Liver (tissue), 10 donors: ENCODE measurements at places on chromosomes 1 and 21. TPM values are rescaled to one million over a fixed set of nuclear protein-coding genes. Genes with fewer than 3 reads are reported as not detected.
A peak's percentile ranks its signal among the peaks of the same experiment; 100 is the strongest.

DNA sequence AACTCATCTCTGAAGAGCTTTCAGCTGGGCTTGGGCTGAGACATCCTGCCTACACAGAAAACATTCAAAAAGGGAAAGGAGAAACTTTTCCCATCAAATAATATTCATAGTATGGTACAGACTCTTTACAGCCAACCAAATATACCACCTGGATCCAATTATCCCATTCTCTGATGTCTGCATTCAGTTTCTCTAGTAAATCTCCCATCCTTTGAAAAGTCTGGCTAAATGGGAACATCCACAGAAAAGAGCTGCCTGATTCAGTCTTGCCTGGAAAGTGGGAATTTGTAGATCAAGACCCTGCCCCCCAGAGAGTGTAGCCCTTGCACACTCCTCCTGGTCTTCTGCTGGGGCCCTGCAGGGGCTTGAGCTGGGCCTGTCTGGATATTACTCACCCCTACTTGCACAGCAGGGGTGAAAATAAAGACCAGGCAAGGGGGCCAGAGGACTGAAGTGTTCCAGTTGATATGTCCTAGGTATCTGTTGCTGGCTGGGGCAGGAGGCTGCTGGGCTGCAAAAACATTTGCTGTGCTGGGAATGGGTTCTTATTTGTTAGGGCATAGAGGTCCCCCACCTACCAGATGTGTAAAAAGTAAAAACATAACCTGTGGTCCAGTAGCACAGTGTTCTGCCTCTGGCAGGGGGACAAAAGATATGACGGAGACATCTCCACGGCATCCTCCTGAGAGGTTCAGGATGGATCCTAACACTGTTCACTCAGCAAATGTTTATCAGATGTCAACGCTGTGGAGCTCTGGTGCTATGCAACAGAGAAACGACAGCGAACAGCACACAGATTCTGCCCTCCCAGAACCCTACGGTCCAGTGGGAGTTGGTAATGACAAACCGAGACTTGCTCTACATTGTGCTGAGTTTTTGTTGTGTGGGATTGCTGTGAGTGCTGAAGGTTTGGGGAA lies 140.3 kb downstream of the PLXNA2 start:
- H3K36me3 ChIP-seq, result no peaks in the 10 kb centered on the region
- no peak for DNase-seq
- H3K4me1 ChIP-seq, result peaks cover 13% of the 10 kb centered on the region

DNA sequence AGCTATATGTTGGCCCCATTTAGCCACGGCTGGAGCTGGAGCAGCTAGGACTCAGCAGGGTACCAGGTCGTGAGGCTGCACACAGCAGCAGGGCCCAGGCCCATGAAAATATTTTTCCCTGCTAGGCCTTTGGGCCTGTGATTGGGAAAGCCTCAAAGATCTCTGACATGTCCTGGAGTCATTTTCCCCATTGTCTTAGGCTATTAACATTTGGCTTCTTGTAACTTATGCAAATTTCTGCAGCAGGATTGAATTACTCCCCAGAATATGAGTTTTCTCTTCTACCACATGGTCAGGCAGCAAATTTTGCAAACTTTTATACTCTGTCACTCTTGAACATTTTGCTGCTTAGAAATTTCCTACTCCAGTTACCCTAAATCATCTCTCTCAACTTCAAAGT lies 11.2 kb downstream of the CFHR2 start:
- DNase-seq, result no peak
- no peak overlapping the region for H3K27ac ChIP-seq
- H3K27me3 ChIP-seq, result no peaks in the 10 kb centered on the region

- H3K27ac ChIP-seq, result no peak overlapping the region
- H3K27me3 ChIP-seq, result no peaks in the 10 kb centered on the region
These were observed 5.3 kb upstream of the PRPF38B start for GRCh38 chr1:108686614-108687313.

DNA sequence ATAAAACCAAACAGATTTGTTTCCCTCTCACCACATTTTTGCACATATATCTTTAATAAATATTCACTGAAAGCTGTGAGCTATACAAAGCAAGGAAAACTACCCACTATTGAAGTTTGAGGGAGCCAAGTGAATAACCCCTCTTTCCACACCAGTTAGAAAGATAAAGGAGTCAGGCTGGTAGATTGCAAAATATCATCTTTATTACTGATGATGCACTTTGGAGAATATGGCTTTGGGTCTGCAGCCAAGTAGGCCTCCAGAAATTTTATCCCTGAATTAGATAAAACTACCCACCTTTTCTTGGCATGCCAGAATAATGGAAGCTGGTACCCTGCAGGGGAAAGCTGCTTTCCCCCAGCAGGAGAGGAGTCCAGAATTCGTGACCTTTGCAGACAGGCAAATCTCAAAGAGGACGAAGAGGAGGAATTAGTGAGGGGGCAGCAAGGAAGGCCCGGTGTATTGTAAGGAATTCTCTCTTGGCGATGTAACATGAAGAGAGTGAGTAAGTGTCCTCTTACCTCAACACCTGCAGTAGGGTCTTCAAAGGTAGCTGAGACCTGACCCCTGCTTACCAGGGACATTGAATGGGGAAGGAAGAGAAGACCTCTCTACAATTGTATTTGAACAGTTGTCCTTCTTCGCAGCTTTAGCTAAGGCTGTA lies 84.7 kb downstream of the LRRC8D start:
- H3K4me3 ChIP-seq, result no peak overlapping the region
- H3K27me3 ChIP-seq, result no peaks in the 10 kb centered on the region
- H3K36me3 ChIP-seq, result no peaks in the 10 kb centered on the region
- H3K4me1 ChIP-seq, result peaks cover 20% of the 10 kb centered on the region

The FCRL2 gene
- total RNA-seq, result 0.08 TPM

DNA sequence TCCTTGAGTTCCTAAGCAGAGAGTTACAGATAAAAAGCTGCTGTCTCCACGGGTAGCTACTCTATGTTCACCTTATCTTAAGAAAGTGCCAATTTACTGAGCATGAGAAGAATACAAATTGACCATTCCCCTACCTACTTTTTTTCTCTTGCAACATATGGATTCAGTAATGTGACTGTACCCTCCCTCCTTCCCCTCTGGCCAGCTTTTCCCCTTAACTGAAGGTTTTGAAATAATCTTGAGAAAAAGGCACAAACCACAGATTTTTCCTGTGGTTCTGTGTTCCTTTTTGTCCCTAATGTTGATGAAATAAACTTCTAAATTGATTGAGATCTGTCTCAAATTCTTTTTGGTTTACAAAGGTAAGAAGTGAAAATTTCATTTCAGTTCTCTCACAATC lies 2.6 kb upstream of the CD2 start:
- no peak overlapping the region for H3K4me3 ChIP-seq
- no peak overlapping the region for H3K27ac ChIP-seq
- H3K36me3 ChIP-seq, result no peaks in the 10 kb centered on the region
- no peaks in the 10 kb centered on the region for H3K4me1 ChIP-seq
- DNase-seq, result no peak

The POTED gene
- not detected for total RNA-seq

GRCh38 chr1:169457443-169457842 lies 28.3 kb downstream of the SLC19A2 start:
- no peak for DNase-seq
- no peaks in the 10 kb centered on the region for H3K36me3 ChIP-seq
- H3K27ac ChIP-seq, result no peak overlapping the region
- H3K4me1 ChIP-seq, result no peaks in the 10 kb centered on the region

GRCh38 chr1:154170547-154171222 lies 15.8 kb upstream of the NUP210L start:
- no peak overlapping the region for H3K4me3 ChIP-seq
- peaks cover 71% of the 10 kb centered on the region for H3K36me3 ChIP-seq
- DNase-seq, result no peak
- H3K4me1 ChIP-seq, result no peaks in the 10 kb centered on the region
- H3K27ac ChIP-seq, result no peak overlapping the region
- no peaks in the 10 kb centered on the region for H3K27me3 ChIP-seq

The TMEM81 gene
- 2.8 TPM for total RNA-seq

GRCh38 chr1:217495249-217495648 lies 135.6 kb downstream of the GPATCH2 start:
- no peaks in the 10 kb centered on the region for H3K36me3 ChIP-seq
- no peaks in the 10 kb centered on the region for H3K4me1 ChIP-seq
- no peak overlapping the region for H3K27ac ChIP-seq
- no peak overlapping the region for H3K4me3 ChIP-seq
- no peak for DNase-seq

DNA sequence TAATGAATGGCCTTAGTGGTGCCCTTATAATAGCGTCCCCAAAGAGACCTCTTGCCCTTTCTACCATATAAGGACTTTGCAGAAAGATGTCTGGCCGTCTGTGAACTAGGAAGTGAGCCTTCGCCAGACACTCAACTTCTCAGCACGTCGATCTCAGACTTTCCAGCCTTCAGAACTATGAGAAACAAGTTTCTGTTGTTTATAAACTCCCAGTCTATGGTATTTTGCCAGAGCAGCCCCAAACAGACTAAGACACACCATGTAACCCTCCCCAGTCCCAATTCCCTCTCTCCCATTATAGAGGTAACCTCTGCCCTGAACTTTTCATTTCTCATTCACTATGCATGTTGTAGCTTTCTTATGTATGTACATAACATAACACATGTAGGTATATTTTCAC lies 55.7 kb downstream of the NID1 start:
- H3K4me1 ChIP-seq, result peaks cover 3% of the 10 kb centered on the region
- H3K27me3 ChIP-seq, result no peaks in the 10 kb centered on the region
- no peak for DNase-seq
- peaks cover 16% of the 10 kb centered on the region for H3K36me3 ChIP-seq

GRCh38 chr1:209873067-209873799 lies 45.5 kb downstream of the UTP25 start:
- H3K27ac ChIP-seq, result no peak overlapping the region
- H3K4me3 ChIP-seq, result no peak overlapping the region
- H3K36me3 ChIP-seq, result no peaks in the 10 kb centered on the region
- H3K4me1 ChIP-seq, result no peaks in the 10 kb centered on the region
- no peaks in the 10 kb centered on the region for H3K27me3 ChIP-seq
- DNase-seq, result no peak

DNA sequence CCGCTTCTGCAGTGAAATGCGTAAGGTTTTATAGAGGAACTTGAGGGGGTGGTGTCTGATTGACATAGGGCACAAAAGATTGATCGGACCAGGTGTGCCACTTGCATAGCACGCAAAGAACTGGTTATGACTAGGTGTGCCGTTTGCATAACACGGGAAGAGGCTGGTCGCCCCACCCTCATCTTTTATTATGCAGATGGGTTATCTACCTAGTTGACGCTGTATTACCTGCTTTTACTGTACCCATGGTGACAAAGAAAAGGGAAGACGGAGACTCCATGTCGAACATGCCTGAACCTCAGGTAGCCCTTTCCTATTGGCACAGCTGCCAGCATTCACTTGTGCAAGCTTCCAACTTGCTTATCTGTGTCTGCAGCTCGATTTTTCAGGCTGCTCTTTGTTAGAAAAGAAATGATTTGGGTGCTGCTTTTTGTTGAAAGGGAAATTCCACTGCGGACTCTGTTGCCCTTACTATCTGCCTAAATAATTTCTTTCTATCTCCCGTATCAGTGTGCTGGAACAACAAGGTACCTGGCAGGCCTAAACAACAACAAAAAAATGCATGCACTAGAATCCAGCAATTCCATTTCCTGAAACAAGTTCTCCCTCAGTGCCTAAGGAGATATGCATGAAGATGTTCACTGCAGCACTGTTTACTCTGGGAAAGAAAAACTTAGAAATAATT lies 194.4 kb upstream of the KAZN start:
- no peak overlapping the region for H3K4me3 ChIP-seq
- H3K4me1 ChIP-seq, result no peaks in the 10 kb centered on the region
- no peak overlapping the region for H3K27ac ChIP-seq
- H3K27me3 ChIP-seq, result no peaks in the 10 kb centered on the region

DNA sequence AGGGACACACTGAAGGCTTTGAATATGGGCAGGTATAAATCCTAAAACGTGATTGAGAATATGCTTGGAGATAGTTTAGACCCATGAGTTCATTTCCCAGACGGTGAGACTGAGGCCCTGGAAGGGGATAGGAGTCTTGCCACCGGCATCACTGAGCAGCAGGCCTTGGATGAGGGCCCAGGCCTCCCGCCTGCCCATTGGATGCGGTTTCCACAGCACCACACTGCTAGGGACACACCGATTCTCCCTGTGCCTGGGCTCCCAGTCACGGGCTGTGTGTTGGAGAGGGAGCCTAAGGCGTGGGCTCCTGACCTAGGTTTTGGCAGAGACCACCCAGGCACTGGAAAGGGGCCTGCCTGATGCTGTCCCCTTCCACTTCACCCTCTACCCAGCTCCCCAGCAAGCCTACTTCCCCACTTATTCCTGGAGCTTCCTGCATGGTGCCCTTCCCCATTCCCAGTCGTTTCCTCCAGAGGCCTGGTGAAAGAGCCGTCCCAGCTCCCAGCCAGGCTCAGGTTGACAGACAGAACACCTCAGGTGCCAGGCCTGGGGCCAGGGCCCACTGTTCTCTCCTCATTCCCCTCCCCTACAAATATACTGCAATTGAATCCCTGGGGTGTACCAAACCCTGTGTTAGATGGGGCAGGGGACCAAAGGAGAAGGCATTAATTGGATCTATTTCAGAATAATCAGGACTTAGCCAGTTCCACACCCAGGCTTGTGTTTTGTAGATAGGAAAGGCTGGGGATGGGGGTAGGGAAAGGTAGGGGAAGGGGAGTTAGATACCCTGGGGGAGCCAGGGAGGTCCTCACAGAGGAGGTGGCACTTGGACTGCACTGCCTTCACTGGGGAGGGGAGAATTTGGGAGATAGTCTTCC lies 3.4 kb downstream of the FOXO6 start:
- no peaks in the 10 kb centered on the region for H3K36me3 ChIP-seq
- peaks cover 9% of the 10 kb centered on the region for H3K4me1 ChIP-seq
- H3K27me3 ChIP-seq, result no peaks in the 10 kb centered on the region
- DNase-seq, result no peak
- H3K4me3 ChIP-seq, result no peak overlapping the region
- no peak overlapping the region for H3K27ac ChIP-seq

The NOS1AP gene
- 13.0 TPM for total RNA-seq

GRCh38 chr1:2228157-2228594 lies at the start of gene SKI:
SKI (plus strand) TSS chr1:2228319; CDS start chr1:2228767, 448 bp downstream.
- peak within 1 kb of the TSS; percentile 97 for H3K27ac ChIP-seq
- peak within 1 kb of the TSS; percentile 88 for H3K4me3 ChIP-seq
- no peaks in the 10 kb centered on the region for H3K27me3 ChIP-seq
- peaks cover 42% of the 10 kb centered on the region for H3K4me1 ChIP-seq

The ACTL8 gene
- not detected for total RNA-seq

DNA sequence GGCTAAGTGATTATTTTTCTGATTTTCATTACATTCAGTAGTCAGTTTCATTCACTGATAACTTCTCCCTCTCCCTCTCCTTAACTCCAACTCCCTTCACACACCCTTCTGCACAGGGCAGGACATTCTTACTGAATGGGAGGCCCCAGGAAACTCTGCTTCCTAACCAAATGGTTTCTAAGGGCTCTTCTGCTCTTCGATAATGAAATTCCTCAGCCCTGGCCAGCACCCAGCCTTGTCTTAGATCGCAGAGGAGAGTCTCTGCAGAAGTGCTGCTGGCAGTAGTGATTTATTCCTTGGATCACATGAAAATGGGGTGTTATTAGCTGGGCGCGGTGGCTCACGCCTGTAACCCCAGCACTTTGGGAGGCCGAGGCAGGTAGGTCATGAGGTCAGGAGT lies 16.4 kb downstream of the PLEKHM2 start:
- H3K27me3 ChIP-seq, result no peaks in the 10 kb centered on the region
- no peak overlapping the region for H3K4me3 ChIP-seq
- no peak overlapping the region for H3K27ac ChIP-seq
- H3K4me1 ChIP-seq, result no peaks in the 10 kb centered on the region

The MANEAL gene
- total RNA-seq, result 1.0 TPM

GRCh38 chr1:223413216-223413615 lies 20.0 kb downstream of the CCDC185 start:
- H3K4me1 ChIP-seq, result peaks cover 10% of the 10 kb centered on the region
- no peaks in the 10 kb centered on the region for H3K27me3 ChIP-seq
- no peak overlapping the region for H3K27ac ChIP-seq
